ENCODE measurements at places on chromosomes 1 and 21.

- no peak for DNase-seq
Observed at GRCh38 chr1:78229344-78229743, 183.6 kb downstream of the GIPC2 start.

GRCh38 chr1:211609120-211610024 lies 30.4 kb upstream of the SLC30A1 start:
- no peak for DNase-seq

GRCh38 chr1:8818325-8818775 lies 910 bp upstream of the RERE start:
- DNase-seq, result no peak

GRCh38 chr1:102640312-102640711 lies 468.0 kb downstream of the COL11A1 start:
- DNase-seq, result no peak

GRCh38 chr1:31201931-31202360 lies 37.7 kb downstream of the NKAIN1 start:
- no peak for DNase-seq

- no peak for DNase-seq
Observed at GRCh38 chr21:17690078-17690494, 77.4 kb upstream of the BTG3 start.

- DNase-seq, result no peak
Observed at GRCh38 chr1:150404465-150404864, 40.5 kb downstream of the RPRD2 start.

GRCh38 chr1:207298186-207298585 lies 23.3 kb upstream of the CD55 start:
- no peak for DNase-seq

DNA sequence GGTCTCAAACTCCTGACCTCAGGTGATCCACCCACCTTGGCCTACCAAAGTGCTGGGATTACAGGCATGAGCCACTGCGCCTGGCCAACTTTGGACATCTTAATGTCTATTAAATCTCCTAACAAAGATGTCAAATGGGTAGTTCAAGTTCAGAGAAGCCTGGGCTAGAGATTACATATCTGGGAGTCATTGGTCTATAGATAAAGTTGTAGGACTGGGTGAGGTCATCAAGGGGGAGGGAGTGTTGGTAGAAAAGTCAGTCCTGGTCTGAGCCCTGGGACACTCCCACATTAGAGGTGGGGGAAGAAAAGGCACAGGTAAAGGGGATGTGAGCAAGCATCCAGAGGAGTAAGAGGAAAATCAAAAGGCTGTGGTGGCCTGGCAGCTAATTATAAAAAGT lies 6.6 kb downstream of the UBIAD1 start:
- DNase-seq, result no peak

DNA sequence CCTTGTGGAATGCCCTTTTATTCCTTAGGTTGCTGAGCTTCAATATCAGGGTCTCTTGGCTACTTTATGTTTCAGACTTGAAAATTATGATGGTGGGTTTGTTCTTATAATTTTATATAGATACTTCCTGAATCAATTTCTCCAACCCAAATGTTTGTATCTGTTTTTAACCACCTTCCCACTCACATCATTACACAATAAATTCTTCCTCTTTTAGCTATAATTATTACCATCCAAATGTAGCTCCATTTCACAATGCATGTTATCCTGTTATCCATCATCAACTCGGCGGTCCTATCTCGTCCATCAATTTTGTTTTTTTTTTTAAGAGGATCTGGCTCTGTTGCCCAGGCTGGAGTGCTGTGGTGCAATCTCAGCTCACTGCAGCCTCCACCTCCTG lies 357.6 kb upstream of the ZP4 start:
- DNase-seq, result no peak

GRCh38 chr1:71649608-71650007 lies 568.8 kb upstream of the ZRANB2 start:
- DNase-seq, result no peak

- peak; percentile 85 for DNase-seq
Observed at GRCh38 chr1:32883338-32884031, 2.8 kb upstream of the HPCA start.

DNA sequence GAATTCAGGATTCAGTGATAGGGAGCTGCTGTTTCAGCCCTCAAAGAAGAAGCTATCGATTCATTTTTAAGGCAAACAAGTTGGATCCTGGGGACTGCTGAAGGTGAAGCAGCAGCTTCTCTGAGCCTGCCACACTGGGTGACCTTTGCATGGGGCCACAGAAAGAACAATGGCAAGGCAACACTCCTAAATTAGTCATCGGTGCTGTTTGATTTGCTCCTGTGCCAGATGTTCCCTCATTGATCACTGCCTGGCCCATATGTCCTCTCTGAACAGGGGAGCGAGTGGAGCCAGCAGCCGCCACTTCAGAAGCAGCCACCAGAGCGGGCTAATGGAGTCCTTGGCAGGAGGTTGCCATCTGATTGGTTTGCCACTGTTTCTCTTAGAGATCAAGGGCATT lies 391.5 kb downstream of the NTNG1 start:
- DNase-seq, result peak; percentile 14

GRCh38 chr1:181127898-181128453 lies 39.5 kb downstream of the IER5 start:
- DNase-seq, result no peak

GRCh38 chr1:213122514-213122929 lies 71.5 kb downstream of the RPS6KC1 start:
- DNase-seq, result no peak

DNA sequence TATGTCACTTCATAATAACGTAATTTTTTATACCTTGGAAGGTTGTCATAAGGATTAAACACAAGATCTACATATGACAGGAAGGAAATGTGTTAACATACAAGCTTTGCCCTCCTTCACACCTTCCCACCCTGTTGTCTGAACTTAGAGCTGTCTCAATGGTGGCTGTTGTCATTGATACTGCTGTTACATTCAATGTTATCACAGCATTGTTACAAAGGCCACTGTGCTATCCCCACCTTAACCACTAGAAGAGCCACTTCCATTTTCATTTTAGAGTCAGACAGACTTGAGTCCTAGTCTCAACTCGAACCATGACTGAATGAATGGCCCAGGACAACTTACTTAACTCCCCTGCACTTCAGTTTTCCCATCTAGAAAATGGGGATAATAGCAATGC lies 31.2 kb downstream of the TAS1R2 start:
- no peak for DNase-seq

DNA sequence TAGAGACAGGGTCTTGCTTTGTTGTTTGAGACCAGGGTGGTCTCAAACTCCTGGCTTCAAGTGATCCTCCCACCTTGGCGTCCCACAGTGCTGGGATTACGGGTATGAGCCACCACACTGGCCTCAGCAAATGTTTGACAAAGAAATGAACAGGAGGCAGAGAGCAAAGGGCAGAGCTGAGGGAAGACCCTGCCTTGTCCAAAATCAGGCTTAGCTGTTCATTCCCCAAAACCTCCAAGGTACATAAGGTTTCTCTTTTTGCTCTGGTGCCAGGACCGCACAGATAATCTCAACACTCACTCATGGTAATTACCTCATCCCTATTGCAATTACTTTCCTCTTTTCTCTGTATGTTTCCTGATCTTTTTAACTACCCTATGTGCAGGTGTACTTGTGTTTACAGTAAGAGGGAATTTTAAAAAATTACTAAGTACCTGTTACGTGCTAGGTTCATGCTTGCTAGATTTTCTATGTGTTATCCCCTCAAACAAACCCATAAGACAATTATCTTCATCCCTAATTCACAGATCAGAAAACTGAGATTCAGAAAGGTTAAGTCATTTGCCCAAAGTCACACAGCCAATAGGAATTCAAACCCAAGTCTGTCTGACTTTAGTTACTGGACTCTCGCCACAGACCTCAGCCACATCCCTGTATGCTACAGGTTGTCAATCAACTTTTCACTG lies 11.5 kb downstream of the ASAP3 start:
- DNase-seq, result no peak

DNA sequence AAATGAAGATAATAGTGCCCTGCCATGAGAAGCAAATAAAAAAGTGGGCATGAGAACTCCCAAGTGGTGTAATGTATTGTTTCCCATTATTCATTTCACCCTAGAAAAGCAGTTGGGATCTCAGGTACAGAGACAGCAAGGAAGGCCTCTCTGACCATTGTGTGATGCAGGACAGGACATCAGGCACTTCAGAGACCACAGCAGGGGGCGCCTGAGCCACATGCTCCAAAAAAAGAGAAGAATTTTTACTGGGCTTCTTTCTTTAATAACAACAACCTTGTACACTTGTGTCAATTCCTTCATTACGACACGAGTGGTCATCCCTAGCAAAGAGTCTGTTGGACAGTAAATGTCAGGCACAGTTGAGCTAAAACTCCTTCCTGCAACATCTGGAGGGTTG lies 533.3 kb downstream of the OMA1 start:
- no peak for DNase-seq

DNA sequence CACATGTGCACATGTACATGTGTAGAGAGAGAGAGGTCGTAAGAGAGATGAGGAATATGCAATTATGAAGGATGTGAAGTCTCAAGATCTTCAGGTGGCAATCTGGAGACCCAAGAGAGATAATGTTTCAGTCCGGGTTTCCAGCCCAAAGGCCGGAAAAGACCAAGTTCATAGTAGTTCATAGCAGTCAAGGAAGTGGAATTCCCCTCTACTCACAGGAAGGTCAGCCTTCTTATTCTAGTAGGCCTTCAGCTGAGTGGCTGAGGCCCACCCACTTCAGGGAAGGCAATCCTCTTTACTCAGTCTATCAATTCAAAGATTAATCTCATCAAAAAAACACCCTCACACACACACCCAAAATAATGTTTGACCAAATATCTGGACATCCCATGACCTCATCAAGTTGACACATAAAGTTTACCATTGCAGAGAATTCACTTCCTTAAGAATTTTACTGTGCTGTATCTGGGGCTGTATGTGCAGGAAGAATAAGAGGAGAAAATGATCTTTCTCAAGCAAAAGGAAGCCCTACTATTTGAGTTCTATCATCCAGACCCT lies 114.6 kb downstream of the TNFSF18 start:
- no peak for DNase-seq

- no peak for DNase-seq
Observed at GRCh38 chr1:232045139-232045994, 418.8 kb downstream of the DISC1 start.

GRCh38 chr1:69081668-69082067 lies 486.1 kb upstream of the LRRC7 start:
- DNase-seq, result no peak

GRCh38 chr1:18803851-18804250 lies 55.6 kb downstream of the TAS1R2 start:
- DNase-seq, result no peak

DNA sequence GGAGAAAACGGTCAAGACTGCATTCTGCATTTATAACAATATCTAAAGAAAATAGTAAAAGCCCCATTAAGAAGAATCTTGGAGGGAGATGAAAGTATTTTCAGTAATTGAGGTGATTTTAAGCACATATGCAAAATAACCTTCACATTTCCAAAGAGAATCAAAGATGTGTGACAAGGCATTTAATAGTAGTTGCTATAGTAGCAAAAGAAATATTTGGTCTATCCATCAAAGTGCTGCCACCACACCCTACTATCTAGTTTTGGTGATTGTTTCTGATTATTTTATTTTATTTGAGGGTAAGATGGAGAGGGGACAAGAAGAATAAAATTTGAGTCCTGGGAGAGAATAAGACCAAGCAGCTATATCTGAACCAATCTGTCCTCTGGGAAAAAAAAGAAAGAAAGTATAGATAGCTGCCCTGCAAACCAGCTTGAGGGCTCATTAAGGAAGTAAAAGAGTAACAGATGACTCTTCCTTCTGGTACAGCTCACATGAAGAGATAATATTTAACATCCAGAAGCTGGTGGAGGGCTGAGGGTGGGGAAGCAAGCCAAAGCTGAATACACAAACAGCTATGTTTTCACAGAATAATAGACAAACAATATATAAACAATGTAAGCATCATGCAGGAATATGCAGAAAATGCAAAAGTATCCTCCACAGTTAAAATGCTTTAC lies 47.2 kb upstream of the RASAL2 start:
- DNase-seq, result no peak

- DNase-seq, result no peak
Observed at GRCh38 chr1:108557296-108557695, 2.6 kb upstream of the EEIG2 start.

- DNase-seq, result peak; percentile 89
Observed at GRCh38 chr1:7770997-7771822, at the start of gene VAMP3. Gene VAMP3 (plus strand): TSS chr1:7771296. CDS start chr1:7771384, 88 bp downstream.

DNA sequence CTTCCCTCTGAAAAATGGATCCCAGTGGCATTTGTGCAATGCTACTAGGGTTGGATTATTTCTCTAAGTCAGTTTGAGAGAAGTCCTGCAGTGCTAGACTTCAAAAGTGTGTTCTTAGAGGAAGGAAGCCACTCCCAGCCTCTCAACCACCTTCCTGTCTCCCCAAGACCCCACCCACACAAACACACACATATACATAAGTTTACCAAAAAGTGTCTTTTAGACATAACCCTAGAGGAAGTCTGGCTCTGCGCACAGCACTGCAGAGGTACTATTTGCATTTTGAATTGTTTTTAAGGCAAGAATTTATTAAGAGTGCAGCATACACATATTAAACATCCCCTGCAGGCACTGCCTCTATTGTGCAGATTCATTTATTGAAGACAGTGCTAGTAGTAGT lies 127.3 kb downstream of the HHIPL2 start:
- DNase-seq, result no peak

DNA sequence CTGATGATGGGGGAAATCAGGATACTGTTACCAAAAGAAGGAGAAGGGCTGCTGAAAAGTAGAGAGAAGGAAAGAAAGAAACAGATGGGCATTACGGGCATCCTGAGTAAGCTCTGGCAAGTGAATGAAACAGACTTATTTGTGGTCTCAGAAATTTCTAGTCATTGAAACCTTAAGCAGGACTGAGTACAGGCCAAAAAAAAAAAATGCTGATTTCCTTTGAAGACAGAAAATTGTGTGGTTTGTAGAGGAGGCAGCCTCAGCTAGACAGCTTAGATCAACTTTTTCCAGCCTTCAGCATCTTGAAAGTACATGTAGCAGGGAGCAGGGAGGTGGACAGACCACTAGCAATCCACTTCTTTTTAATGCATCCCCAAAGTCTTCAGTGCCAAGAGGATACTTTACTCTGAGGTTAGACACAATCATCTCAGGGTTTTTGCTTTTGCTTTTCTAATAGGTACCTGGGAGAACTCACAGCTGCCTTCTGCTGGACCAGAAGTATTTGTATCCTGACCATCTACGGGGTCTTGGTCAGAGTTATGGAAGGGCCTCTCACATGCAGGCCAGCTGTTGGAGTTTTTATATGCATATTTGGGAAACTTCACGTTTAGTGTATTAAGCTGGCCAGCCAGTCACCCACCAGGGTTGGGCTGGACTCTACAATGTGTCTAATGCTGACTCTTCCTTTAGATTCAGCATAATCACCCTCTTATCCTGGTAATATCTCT lies 10.6 kb upstream of the CAPZB start:
- no peak for DNase-seq

GRCh38 chr21:41707231-41707959 lies 59.5 kb downstream of the RIPK4 start:
- DNase-seq, result no peak

GRCh38 chr1:5067246-5067645 lies 412.8 kb downstream of the AJAP1 start:
- no peak for DNase-seq

DNA sequence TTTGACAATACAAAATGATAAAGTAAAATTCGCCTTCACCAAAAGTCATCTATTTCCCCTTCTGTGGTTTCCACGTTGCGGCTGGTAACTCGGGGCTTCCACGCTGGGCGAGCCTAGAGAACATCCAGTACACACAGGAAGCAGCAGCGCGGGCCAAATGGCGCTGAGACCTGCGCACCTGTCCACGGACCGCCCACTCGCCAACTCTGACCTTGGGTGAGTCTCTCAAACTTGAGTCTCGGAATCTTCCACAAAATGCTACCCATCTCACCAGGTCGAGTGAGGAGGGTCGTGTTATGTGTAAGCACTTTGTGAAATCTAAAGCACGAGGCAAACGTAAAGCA lies 820 bp upstream of the TTF2 start:
- DNase-seq, result peak; percentile 68

Data from WERI-Rb-1 (cell line).